ENCODE measurements at places on chromosomes 7 and 10. TPM values are rescaled to one million over a fixed set of nuclear protein-coding genes. Genes with fewer than 3 reads are reported as not detected.

HILPDA gene
- 8.5 TPM for total RNA-seq

ATP6V0A4 gene
- not detected for total RNA-seq

GPR26 gene
- not detected for total RNA-seq

NAT16 gene
- not detected for total RNA-seq

DCLRE1C gene
- 9.4 TPM for total RNA-seq

FOXI2 gene
- total RNA-seq = not detected

ANXA8 gene
- not detected for total RNA-seq

PDSS1 gene
- total RNA-seq = 2.9 TPM

Data from aortic smooth muscle cell (primary cell).